CD4-positive, CD25-positive, alpha-beta regulatory T cell (primary cell): ENCODE measurements at places on chromosomes 16 and 17. TPM values are rescaled to one million over a fixed set of nuclear protein-coding genes. Genes with fewer than 3 reads are reported as not detected.

Gene ZSCAN10
- total RNA-seq: 0.81 TPM

- H3K4me1 ChIP-seq: no peaks in the 10 kb centered on the region
- H3K27ac ChIP-seq: no peak overlapping the region
- H3K36me3 ChIP-seq: peaks cover 54% of the 10 kb centered on the region
- no peak overlapping the region for H3K4me3 ChIP-seq
Observed at GRCh38 chr16:87331241-87331801, 14.1 kb upstream of the C16orf95 start.

Gene CCL5
- 25.8 TPM for total RNA-seq

DNA sequence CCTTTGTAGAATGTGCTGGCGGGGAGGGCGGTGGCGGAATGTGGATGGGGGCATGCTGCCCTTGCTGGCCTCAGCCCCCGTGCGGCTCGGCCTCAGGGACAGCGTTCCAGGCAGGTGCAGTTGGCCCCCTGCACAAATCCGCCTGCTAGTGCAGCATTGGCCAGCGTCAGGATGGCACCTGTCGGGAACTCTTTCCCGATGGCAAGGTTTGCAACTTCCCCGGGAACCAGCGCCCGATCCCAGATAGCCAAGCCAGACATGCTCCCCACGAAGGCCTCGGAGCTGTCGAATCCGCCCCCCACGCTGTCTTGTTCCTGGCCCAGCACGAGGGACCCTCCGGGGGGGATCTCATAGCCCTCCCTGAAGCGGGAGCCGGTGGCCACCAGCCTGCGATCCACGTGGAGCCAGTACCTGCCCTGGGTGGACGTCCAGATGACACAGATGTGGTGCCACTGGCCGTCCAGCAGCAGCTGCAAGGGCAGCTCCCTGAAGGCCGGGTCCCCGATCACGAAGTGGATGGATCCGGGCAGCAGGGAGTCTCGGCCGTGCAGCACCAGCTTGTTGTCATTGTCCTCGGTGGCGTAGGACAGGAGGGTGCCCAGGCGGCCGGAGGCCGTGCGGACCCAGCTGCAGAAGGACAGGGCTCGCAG, 2.8 kb downstream of the PTX4 start:
- DNase-seq: no peak
- H3K4me1 ChIP-seq: no peaks in the 10 kb centered on the region
- H3K27me3 ChIP-seq: no peaks in the 10 kb centered on the region
- no peak overlapping the region for H3K4me3 ChIP-seq
- no peaks in the 10 kb centered on the region for H3K36me3 ChIP-seq
- H3K27ac ChIP-seq: no peak overlapping the region

- H3K27ac ChIP-seq: peak overlapping the region; percentile 96
- H3K36me3 ChIP-seq: peaks cover 3% of the 10 kb centered on the region
- H3K4me1 ChIP-seq: peaks cover 100% of the 10 kb centered on the region
Observed at GRCh38 chr17:77439189-77440018, 298.6 kb downstream of the SEC14L1 start.
